ENCODE measurements at places on chromosomes 2 and 18.

GRCh38 chr18:54888933-54889332, 60.7 kb downstream of the RAB27B start:
- DNase-seq: no peak

GRCh38 chr2:55080204-55080738, 30.0 kb upstream of the RTN4 start:
- no peak for DNase-seq

GRCh38 chr2:217142649-217143266, 282.9 kb upstream of the TNP1 start:
- no peak for DNase-seq

DNA sequence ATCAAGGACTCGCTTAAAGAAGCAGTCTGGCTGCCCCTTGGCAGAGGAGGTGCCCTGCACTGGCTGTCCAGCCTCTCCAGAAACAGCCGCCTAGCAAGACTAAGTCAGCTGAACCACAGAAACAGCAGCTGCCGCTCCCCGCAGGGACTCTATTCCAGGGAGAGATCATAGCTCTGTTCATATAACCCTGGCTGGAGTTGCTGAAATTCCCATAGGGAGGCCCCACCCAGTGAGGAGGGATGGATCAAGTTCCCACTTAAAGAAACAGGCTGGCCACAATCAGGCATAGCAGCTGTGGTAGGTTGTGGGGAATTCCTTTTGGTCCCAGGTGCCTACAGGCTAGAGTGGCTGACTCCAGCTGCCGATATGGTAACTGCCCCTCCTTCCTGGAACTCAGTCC, 74.2 kb upstream of the MC4R start:
- no peak for DNase-seq

DNA sequence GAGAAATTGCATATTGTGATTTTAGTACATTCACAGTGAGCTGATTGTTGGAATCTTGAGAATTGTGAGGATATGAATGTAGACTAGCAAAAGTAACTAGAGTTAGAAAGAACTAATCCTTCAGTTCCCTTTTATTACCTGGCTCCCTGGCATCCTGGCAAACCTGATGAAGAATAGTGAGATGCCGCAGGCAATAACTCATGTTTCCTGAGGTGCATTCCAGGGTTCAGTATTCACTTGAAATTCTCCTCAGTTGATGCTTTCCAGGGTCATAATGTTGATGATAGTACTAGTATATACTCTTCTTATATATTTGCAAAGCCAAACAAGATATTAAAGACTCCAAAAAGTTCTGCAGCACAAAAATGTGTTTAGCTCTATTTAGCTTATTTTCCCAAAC, 432.1 kb upstream of the CELF4 start:
- no peak for DNase-seq
